ENCODE measurements at places on chromosomes 11 and 22.

DNA sequence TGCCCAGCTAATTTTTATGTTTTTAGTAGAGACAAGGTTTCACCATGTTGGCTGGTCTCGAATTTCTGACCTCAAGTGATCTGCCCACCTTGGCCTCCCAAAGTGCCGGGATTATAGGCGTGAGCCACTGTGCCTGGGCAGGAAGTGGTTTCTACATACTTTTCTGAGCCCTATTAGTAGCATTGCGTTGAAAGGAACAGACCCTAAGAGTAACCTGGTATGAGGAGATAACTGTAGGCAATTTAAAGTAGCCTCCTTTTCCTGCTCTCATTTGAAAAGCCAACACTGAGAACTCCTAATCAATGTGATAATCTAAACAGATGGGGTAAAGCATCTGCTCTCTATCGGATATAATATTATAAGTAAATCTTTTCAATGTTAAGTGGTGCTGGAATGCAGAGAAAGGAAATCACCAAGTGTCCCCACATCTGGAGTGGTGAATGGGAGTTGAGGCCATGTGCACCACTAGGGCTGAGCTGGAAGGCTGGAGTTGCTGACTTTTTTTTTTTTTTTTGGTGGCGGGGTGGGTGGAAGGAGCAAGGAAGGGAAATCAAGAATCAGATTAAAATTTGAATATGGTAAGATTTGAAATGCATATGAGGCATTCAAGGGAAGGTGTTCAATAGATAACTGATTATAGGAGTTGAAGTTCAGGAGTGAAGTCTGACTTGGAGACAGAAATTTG is 20.7 kb downstream of the PDHX start:
- no peak for DNase-seq

GRCh38 chr11:59201353-59201752 is 11.4 kb downstream of the MPEG1 start:
- no peak for DNase-seq

- DNase-seq = no peak
Measured at GRCh38 chr22:40194656-40195055, 16.9 kb downstream of the TNRC6B start.

- DNase-seq = no peak
Measured at GRCh38 chr11:115132436-115133228, 371.6 kb downstream of the CADM1 start.

DNA sequence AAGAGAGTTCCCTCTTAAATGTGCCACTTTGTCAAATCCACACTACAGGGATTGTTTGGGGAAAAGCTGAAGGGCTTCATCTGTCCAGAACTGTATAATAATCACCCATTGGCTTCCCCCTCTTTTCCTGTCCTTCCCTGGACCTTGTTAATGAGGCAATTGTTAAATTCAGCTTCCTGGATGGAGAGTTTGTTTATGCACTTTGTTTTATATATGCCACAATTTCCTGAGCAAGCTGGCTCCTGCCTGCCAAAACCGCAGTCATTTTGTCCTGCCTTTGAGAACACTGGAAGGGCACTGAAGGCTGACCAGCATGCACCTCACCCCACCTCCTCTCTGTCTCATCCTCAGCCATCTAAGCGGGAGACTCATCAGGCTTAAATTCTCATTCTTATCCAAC is 86.2 kb downstream of the MSANTD4 start:
- DNase-seq = no peak

- no peak for DNase-seq
Measured at GRCh38 chr11:55503449-55503848, 50.8 kb upstream of the OR4C15 start.

GRCh38 chr11:87440076-87440770 is 402.5 kb downstream of the TMEM135 start:
- DNase-seq = no peak

GRCh38 chr11:72807021-72807693 is 7.1 kb upstream of the ATG16L2 start:
- DNase-seq = no peak

GRCh38 chr11:123030517-123030916 is 31.4 kb downstream of the HSPA8 start:
- DNase-seq = no peak

GRCh38 chr22:47210686-47211085 is 448.2 kb downstream of the TBC1D22A start:
- no peak for DNase-seq

DNA sequence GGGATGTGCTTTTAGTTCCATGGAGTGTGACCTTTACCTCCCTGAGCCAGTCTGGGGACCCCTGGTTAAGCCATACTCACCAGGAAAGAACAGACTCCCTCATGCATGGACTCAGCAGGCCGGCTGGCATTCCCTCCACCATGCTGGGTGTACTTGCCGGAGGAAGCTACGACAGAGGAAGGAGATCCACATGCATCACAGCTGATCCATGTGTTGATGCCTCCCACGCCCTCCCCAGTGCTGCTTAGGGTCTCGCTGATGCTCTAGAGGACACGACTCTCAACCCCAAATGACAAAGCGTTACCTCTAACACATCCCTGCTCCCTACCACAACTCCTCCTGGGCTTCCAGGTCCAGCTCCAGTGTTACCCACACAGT is 39.8 kb downstream of the GAB4 start:
- no peak for DNase-seq

GRCh38 chr11:9651899-9652748 is 11.8 kb upstream of the SWAP70 start:
- no peak for DNase-seq

DNA sequence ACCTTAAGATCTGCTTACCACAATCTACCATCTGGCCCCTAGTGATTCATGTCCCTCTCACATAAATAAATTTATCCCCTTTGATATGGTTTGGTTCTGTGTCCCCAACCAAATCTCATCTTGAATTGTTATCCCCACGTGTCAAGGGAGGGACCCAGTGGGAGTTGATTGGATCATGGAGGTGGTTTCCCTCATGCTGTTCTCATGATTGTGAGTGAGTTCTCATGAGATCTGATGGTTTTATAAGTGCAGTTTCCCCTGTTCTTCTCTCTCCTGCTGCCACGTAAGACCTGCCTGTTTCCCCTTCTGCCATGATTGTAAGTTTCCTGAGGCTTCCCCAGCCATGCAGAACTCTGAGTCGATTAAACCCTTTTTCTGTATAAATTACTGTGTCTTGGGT is 37.2 kb downstream of the OR2AG2 start:
- no peak for DNase-seq

DNA sequence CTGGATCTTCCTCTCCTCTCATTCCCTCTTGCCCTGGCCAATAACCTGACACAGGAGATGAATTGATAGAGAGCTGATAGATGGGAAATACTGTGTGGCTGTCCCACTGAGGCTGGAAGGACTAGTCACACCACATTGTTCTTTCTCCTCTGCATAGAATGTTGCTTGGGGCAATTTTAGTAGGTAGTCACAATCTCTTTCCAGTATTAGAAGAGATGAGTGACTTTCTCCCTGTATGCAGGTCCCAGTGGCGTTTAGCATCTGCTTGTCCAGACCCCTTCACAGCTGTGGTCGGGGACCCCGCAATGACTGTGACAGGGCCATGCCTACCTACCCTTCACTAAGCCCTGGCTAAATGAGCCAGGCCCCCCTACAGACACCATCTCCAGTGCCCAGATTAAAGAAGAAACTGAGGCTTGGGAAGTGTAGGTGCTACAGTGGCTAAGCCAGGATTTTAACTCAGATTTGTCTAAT is 24.0 kb upstream of the P2RY2 start:
- no peak for DNase-seq

DNA sequence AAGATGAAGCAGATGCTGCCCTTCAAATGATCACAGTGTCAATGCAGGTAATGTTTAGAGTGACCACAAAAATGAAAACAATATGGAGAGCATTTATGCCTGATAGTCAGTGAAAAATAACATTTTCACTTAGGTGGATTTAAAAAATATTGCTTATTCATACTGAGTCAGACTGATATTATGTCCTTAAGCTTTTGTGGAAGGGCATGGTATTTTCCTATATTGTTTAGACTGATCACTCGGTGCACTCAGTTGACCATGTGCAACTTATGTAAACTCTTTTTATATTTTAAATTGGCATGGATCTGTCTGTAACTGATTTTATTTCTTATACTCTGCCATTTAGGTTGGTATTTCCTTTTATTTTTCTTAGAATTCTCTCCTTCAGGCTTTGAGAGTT is 106.6 kb downstream of the DYNC2H1 start:
- no peak for DNase-seq
